ENCODE measurements at places on chromosomes 6 and 20.
A peak's percentile ranks its signal among the peaks of the same experiment; 100 is the strongest.

- DNase-seq: no peak
Observed at GRCh38 chr6:90131614-90132423, 164.8 kb downstream of the BACH2 start.

GRCh38 chr20:20499439-20499838, 131.5 kb downstream of the INSM1 start:
- no peak for DNase-seq

GRCh38 chr6:13638626-13639025, 23.5 kb downstream of the NOL7 start:
- DNase-seq: no peak

GRCh38 chr6:26232940-26233648, 131.9 kb upstream of the BTN3A2 start:
- no peak for DNase-seq

GRCh38 chr20:64080813-64081623, 1.1 kb downstream of the OPRL1 start:
- DNase-seq: no peak

DNA sequence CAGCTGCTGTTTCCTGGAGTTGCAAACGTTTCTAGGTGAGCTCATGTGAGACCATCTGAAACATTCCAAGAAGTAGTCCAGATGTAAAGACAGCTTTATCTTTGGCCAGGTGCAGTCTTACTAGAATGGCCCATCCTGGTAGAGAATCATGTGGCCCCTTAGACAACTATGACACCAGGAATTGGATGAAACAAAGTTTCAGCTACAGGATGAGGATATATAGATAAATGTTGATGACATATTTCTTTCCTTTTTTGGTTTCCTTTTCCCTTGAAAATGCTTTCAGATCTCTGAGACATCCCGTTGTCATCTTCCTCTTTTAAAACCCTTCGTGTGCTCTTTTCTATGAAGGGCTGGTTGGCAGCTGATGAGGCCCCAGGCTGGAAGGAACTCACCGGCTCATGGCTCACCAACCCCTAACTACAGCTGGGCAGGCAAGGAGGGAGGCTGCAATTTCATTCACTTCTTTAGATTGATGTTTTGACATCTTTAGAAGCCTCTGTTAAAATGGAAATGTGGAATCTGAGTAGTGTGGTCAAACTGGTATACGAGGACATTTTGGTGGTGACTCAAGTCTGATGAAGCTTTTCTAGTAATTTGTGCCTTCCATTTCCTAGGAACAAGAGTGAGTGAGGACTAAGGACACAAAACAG, 167.9 kb upstream of the TNFAIP3 start:
- DNase-seq: peak; percentile 17

DNA sequence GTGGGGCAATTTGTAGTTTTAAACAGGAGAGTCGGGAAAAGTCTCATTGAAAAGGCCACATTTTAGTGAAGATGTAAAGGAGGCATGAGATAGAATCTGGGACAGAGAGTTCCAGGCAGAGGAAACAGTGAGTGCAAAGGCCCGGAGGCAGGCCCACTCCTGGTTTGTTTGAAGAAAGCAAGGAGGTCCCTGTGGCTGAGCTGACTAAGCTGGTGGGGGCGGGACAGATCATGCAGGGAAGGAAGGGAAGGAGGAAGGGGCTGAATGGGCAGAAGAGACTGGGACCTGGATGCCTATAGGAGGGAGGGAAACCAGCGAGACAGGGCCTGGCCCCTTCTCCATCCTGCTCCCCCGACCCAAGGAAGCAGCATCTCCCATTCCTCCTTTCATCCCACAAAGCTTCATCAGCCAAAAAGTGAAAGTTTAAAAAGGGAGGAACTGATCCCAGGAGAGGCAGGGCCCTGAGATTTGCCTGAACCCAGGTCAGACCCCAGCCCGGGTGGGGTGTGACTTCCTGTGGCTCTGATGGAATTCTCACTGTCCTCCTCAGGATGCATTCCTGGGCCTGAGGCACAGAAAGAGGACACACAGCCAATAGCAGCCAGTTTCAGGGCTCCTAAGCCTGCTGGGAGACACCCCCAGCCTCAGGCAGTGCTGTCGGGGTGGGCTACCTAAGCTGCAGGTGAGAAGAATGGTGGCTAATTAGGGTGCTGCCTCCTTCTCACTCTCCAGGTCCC, 54.2 kb upstream of the SIRPA start:
- DNase-seq: no peak

DNA sequence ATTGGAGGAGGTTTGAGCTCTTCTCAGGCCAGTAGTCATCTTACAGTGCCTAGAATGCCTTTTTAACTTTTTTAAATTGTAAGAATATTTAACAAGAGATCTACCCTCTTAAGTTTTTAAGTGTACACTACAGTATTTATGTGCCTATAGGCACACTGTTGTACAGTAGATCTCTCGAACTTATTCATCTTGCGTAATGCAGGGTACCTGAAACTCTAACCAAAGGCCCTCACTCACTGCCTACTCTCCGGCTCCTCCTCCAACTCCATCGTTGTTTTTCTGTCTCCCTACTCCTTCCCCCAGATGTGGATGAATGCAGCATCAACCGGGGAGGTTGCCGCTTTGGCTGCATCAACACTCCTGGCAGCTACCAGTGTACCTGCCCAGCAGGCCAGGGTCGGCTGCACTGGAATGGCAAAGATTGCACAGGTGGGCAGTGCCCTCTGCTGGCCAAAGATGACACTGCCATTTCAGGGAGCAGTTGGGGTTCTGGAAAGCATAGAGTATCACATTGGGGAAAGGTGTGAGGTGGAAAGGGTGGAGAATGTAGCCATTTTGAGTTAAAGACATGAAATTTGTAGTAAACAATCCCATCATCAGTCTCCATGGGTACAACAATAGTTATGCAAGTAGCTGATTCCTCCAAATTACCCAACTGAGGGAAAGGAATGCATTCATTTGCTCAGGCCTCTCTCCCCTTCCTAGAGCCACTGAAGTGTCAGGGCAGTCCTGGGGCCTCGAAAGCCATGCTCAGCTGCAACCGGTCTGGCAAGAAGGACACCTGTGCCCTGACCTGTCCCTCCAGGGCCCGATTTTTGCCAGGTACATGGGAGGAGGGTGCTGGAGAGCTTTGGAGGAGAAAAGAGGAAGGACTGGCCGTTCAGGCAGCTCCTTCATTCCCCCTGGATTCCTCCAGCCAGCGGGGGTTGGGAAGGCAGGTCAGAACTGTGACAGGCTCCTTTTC, 18.4 kb upstream of the ZNF76 start:
- peak; percentile 42 for DNase-seq

- no peak for DNase-seq
Observed at GRCh38 chr20:43963233-43963632, 48.6 kb downstream of the TOX2 start.

DNA sequence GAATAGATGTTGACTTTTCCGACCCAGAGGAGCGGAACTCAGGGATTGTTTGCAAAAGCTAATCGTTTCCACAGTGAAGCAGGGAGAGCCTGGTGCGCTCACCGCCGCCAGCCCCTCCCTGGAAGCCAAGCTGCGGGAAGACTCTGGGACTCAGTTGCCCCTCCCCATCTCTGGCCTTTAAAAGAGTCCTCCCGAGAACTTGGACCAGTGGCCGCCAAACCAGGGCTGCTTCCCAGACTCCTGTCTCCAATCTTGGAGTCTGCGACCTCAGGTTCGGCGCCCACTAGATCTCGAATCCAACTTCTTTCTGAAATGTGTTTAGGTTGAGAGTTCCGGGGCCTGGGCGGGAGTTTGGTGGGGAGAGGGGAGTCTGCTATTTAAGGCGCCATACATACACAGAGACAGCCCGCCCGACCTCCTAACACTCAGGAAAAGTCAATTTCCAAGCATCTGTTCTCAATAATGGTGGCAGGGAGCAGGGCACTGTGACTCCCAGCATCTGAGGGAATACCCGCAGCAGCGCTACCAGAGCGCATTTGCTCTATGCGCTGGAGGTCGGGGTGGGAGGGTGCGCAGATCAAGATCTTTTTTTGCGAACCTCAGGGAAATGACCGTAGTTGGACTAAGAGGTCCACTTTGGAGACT, 800 bp upstream of the GRIK2 start:
- no peak for DNase-seq

GRCh38 chr20:22977047-22977785, 57.9 kb upstream of the SSTR4 start:
- DNase-seq: no peak

GRCh38 chr20:25544734-25545133, 40.6 kb downstream of the NINL start:
- no peak for DNase-seq

- no peak for DNase-seq
Observed at GRCh38 chr6:45613656-45614055, 235.9 kb upstream of the SUPT3H start.

DNA sequence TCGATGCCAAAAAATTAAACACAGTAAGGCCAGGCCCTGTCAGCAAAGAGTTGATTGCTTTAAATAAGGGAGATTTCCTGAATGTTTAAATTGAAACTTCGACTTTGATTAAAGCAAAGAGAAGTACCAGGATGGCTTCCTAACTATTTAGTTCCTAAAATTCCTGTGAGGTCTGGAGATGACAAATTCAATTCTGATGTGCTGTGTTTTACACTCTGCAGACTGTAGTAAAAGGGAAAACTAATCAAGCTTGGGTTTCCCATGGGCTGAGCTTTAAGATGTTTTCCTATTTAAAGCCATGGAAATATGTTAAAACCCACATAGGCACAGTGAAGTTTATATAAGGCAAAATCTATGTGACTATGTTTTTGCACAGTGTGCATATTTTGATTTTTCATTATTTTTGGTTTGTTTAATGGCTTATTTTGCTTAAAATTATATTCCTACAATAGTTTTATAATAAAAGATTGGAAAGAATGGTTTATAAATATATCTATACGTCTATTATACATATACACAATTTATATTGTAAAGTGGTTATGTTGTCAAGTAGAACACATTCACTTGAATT, 198.5 kb upstream of the EYA4 start:
- DNase-seq: no peak

DNA sequence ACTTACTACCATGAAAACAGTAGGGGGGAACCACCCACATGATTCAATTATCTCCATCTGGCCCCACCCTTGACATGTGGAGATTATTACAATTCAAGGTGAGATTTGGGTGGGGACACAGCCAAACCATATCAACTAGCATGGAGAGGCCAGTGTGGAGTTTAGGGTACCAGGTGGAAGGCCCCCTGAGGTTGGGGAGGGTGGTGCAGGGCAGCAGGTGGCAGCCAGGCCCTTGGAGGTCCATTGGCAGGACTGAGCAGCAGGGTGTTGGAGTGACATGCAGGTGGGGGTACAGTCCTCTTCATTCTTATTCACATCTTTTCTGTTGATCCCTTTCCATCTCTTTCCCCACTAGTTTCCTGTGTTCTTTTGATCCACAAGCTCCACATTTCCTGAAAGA, 42.9 kb downstream of the PHACTR3 start:
- DNase-seq: no peak

DNA sequence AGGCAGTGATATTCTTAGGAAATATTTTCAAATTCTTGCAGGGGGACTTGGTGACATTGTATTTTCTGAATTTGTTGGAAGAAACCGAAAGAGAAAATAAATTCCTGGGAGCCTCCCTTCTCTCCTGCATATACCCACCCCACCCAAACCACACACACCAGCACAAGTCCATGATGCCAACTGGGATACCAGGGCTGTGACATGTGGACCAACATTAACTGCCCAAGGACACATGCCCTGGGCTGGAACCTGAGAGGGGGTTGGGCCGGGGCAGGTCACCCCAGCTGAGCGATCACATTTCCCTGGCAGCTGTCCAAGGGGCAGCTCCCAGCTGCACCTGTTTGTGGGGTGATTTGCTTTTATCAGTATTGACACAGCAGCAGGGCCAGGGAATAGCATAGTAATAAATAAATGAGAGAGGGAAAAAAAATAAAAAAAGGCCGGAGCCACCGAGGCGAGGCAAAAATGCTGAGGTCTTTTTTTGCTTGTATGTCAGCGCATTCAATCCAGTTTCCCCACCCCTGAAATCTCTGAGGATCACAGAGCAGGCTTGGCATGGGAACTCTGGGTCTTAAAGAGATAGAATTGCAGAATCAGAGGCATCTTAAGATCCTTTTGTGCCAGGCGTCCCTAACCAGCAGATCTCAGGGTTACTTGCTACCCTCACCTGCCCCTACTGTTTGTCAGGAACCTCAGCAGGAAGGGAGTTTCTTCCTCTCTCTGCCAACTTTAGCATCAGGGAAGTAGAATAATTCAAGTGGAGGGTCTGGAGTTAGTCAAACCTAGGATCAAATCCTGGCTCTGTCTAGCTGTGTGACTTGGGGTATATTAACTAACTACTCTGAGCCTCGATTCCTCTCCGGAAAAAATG, 66.5 kb upstream of the PIM1 start:
- DNase-seq: no peak

DNA sequence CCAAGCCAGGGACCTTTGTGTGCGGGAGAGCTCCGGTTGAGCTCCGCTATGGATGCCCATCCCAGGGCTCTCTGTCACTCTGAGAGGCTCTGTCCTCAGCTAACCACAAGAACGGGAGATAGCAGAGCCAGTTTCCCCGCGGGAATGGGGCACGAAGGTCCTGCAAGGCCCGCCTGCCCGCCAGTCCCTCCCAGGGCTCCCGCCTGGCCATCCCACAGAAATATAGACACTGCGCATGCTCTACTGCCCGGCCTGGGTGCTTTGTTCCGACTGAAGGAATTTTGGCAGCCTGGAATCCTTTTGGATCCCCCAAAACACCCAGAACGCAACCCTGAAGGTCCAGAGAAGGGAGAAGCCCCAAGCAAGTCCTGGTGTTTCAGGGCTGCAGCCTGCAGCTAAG, 8.6 kb upstream of the DEFB110 start:
- no peak for DNase-seq

- DNase-seq: no peak
Observed at GRCh38 chr6:125816828-125817280, 26.1 kb downstream of the NCOA7 start.

GRCh38 chr6:135707426-135707825, 144.1 kb upstream of the PDE7B start:
- DNase-seq: no peak

DNA sequence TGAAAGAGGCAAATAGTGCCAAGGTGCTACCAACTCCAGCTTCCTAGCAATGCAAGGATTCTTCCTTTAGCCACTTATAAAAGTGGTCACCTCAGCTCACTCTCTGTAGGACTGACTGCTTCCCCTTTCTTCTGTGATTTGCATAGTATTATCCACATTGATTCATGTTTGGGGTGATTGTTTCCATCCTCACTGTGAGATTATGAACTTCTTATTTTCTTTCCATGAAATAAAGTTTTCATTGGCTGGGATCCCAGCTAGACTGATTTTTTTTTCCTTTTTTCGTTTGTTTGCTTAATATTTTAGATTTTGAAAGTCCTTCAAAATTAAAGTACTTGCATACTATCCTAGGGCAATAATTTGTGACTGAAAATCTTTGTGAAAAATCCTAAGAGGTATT, 50.5 kb downstream of the EYA4 start:
- DNase-seq: no peak

- no peak for DNase-seq
Observed at GRCh38 chr20:53124075-53124551, 152.0 kb downstream of the TSHZ2 start.
